ENCODE measurements at places on chromosomes 2 and 18.
A peak's percentile ranks its signal among the peaks of the same experiment; 100 is the strongest.

GRCh38 chr2:121129692-121130091 is 155.3 kb downstream of the TFCP2L1 start:
- DNase-seq = no peak

- DNase-seq = no peak
Measured at GRCh38 chr2:202034249-202035088, 814 bp downstream of the FZD7 start.

DNA sequence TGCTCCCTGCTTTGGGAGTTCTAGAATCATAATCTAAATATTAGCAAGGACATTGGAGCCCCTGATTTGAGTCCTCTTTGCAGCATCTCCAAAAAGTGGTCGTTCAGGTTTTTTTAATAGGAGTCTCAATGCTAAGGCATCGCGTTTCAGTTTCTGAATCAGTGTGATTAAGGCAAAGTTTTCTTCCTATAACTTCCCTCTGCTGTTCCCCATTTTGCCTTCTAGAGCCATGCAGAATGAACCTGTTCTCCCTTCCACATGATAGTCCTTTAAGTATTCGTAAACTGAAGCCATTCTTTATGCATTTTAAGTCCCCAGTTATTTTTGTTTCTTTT is 159.5 kb downstream of the PTGR3 start:
- no peak for DNase-seq

DNA sequence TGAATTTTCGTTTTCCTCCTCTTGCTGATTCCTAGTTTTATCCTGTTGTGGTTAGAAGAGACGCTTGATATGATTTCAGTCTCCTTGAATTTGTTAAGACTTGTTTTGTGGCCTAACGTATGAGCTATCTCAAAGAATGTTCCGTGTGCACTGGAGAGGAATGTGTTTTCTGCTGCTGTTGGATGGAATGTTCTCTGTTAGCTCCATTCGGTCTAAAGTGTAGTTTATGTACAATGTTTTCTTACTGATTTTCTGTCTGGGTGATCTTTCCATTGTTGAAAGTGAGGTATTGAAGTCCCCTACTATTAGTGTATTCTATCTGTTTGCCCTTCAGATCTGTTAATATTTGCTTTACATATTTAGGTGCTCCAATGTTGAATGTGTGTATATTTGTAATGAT is 25.9 kb downstream of the COLEC11 start:
- DNase-seq = peak; percentile 11

GRCh38 chr2:214503568-214503967 is 92.7 kb downstream of the VWC2L start:
- DNase-seq = no peak

GRCh38 chr2:184558713-184559464 is 39.4 kb upstream of the ZNF804A start:
- peak; percentile 7 for DNase-seq

DNA sequence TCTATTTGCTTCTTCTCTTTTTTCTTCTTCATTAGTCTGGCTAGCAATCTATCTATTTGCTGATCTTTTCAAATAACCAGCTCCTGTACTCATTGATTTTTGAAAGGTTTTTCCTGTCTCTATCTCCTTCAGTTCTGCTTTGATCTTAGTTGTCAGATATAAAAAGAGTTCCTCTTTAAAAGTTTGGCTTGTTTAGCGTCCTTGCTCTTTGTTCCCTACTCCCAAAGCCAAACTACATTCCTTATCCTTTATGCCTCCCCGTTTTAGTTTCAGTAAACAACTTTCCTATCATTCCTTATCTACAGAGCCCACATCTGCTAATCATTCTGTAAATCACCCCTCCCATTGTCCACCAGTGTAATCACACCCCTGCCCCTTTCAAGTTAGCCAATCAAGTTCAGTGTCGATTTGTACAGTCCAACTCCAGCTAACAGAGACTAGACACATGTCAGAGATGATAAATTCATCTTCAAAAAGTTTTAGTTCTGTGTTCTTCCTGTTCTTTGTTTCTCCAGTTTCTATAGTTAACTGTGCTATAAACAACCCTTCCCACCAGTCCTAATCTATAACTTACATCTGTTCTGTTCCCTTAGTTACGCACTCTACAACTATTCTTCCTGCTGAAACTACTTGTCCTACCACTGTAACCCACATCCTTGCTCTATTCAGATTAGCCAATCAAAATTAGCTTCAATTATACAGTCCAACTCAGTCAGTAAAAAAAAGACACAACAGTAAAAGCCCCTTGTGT is 44.4 kb downstream of the TFPI start:
- DNase-seq = no peak

GRCh38 chr2:230899287-230899686 is 25.8 kb downstream of the GPR55 start:
- no peak for DNase-seq

DNA sequence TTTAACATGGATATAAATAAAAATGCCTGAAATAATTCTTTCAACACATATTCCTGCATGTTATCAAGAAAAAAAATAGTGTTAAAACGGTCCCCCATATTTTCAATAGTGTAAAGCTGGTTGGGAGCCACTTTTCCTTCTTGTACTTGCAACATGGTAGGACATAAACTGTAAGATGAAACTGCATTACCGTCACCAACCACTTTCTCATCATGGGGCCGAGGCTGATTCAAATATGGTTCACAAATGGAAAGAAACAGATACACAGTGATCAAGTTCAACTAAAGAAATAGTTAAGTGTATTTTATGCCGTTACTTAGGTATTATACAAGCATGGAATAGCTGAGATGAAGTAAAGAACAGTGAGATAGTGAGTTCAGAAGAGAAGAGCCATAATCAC is 360.7 kb downstream of the ZEB2 start:
- DNase-seq = no peak

DNA sequence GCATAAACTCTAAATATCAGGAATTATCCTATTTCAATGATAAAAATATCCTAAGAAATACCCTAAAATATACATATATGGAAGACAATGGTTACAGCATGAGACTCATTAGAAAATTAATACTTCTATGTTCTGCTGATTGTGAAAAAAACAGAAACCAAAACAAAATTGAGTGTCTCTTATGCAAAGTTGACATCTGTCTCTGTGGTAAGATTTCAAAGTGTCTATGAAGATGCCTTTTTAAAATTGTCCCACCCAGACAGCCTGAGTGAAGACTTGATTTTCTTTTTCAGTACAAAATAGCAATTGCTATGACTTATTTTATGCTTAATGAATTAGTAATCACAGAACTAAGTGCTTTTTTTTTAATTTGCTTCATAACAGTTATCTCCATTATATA is 1368.4 kb upstream of the LRRTM1 start:
- DNase-seq = no peak

DNA sequence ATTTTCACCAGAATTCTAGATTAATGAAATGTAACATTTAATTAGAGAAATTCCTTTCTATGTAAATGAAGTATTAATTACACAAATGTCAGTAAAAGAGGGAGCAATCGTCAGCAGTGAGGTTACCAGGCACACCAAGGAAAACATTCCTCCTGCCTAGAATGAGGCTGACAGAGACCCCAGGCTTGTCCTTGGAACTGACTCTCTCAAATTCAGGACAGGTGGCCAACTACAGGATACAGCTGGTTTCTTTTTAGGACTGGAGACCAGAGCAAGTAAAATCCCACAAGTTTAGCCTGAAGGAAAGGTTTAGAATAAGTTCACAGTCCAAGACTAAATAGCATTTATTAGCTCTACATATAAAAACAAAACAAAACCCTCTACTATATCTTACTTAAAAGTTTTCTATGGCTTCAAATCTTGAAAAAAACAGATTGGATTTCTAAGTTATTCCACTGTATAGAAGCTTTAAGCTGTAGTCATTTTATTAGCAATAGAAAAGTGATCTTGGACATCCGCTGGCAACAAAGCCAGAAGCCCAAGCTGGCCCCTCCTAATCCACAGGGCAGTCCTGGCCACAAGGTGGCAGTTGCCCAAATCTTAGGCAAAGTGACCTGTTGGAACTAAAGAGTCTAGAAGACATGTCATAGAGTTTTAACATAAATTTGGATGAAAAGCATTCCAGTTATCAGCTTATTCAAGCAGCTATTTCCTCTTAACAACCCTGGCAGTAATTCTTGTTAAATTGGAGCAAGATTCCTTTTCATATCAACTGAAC is 81.0 kb downstream of the SP3 start:
- DNase-seq = peak; percentile 32

GRCh38 chr18:38940475-38940862 is 1374.9 kb upstream of the CELF4 start:
- no peak for DNase-seq

GRCh38 chr2:170360546-170361089 is 182.7 kb downstream of the MYO3B start:
- DNase-seq = no peak

DNA sequence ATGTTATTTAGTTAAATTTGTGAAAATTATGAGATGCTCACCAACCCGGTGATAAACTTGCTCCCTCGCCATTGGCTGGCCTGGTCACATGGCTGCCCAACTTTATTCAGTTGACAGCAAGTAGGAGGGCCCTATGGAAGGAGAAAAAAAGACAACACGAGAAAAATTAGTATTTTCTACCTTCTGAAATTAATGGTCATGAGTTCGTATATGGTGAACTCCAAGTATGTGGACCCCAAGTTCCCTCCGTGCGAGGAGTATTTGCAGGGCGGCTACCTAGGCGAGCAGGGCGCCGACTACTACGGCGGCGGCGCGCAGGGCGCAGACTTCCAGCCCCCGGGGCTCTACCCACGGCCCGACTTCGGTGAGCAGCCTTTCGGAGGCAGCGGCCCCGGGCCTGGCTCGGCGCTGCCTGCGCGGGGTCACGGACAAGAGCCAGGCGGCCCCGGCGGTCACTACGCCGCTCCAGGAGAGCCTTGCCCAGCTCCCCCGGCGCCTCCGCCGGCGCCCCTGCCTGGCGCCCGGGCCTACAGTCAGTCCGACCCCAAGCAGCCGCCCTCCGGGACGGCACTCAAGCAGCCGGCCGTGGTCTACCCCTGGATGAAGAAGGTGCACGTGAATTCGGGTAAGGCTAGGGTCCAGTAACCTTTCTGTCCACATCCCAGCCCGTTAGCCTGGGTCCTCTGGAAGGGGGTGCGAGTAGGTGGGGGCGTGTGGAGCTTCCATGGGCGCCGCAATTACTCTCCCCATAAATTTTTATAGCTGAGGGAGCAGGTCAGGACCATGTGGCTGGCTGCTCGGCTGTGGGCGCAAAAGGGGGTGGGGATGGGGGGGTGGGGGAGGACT is at the start of gene HOXD4:
HOXD4 (plus strand) TSS at position 109 of the 846 bp plus-strand sequence; CDS start at position 193, 84 bp downstream.
- peak; percentile 74 for DNase-seq

- DNase-seq = no peak
Measured at GRCh38 chr2:9837451-9837850, 5.8 kb upstream of the TAF1B start.

GRCh38 chr2:16135913-16136310 is 195.6 kb downstream of the MYCN start:
- DNase-seq = no peak

- no peak for DNase-seq
Measured at GRCh38 chr2:207987025-207987716, 38.2 kb downstream of the PLEKHM3 start.

DNA sequence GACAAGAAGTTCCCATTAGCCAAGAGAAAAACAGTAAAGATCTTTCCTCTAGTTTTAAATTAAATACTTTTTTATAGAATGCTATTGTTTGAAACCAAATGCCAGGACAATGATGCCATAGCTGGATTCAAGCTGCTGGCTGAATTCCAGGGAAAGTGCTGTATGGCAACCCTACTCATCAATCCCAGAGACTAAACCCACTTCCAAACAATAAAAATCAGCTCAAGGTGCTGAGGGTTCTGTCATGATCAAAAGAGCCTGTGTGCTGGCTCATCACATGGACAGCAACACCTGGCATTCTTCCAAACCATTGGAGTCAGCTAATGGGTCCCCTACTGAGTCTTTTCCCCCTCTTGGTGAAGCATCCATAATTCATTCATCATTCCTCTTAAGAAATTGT is 53.7 kb upstream of the PARD3B start:
- DNase-seq = peak; percentile 92

- DNase-seq = no peak
Measured at GRCh38 chr2:30770816-30771576, 36.2 kb downstream of the CAPN13 start.

All from renal cortical epithelial cell (primary cell).